Cardiac ventricle fibroblast (primary cell): ENCODE measurements at places on chromosomes 11 and 22. TPM values are rescaled to one million over a fixed set of nuclear protein-coding genes. Genes with fewer than 3 reads are reported as not detected.

Gene NOX4
- total RNA-seq, result 0.31 and 1.6 TPM in 2 replicates

Gene PHF21B
- total RNA-seq, result not detected in 2 replicates

Gene EMID1
- 0.56 and 1.8 TPM in 2 replicates for total RNA-seq

Gene DEFB131B
- total RNA-seq, result not detected in 2 replicates

Gene KRTAP5-1
- not detected in 2 replicates for total RNA-seq

Gene SLC25A18
- 0.12 TPM in 1 of 2 replicates, not detected in the other for total RNA-seq

Gene ART1
- total RNA-seq, result not detected in 2 replicates

Gene PDE3B
- total RNA-seq, result 4.4 and 4.7 TPM in 2 replicates

Gene TYR
- not detected in 2 replicates for total RNA-seq

Gene FLRT1
- 0.06 TPM in 1 of 2 replicates, not detected in the other for total RNA-seq

Gene OR52A1
- total RNA-seq, result not detected in 2 replicates

Gene GDPD4
- not detected in 2 replicates for total RNA-seq

Gene FJX1
- 28.5 and 38.4 TPM in 2 replicates for total RNA-seq
